ENCODE measurements at places on chromosomes 6 and 20. TPM values are rescaled to one million over a fixed set of nuclear protein-coding genes. Genes with fewer than 3 reads are reported as not detected.

GRCh38 chr20:22353586-22353985 lies 230.8 kb downstream of the FOXA2 start:
- H3K4me1 ChIP-seq = no peaks in the 10 kb centered on the region
- no peak overlapping the region for H3K4me3 ChIP-seq
- no peaks in the 10 kb centered on the region for H3K27me3 ChIP-seq
- H3K27ac ChIP-seq = no peak overlapping the region
- DNase-seq = no peak
- no peaks in the 10 kb centered on the region for H3K36me3 ChIP-seq

- DNase-seq = no peak
- no peak overlapping the region for H3K27ac ChIP-seq
- H3K4me1 ChIP-seq = no peaks in the 10 kb centered on the region
- no peaks in the 10 kb centered on the region for H3K27me3 ChIP-seq
- H3K4me3 ChIP-seq = no peak overlapping the region
Measured at GRCh38 chr20:55173601-55174000, 698.2 kb downstream of the DOK5 start.

The GMPR gene
- 12.1 TPM for total RNA-seq

The WFDC2 gene
- 15.5 TPM for total RNA-seq

The MDFI gene
- 31.5 TPM for total RNA-seq

The RIPPLY2 gene
- not detected for total RNA-seq

All from uterus (tissue), 4 donors.